Dermis lymphatic vessel endothelial cell (primary cell): ENCODE measurements at places on chromosomes 11 and 22. TPM values are rescaled to one million over a fixed set of nuclear protein-coding genes. Genes with fewer than 3 reads are reported as not detected.

The LRRC4C gene
- not detected in 2 replicates for total RNA-seq

The OR52E1 gene
- total RNA-seq, result not detected in 2 replicates

The PPP1R14B gene
- total RNA-seq, result 89.6 and 110 TPM in 2 replicates

The DRICH1 gene
- total RNA-seq, result 0.11 TPM in 1 of 2 replicates, not detected in the other

The C11orf42 gene
- total RNA-seq, result not detected in 2 replicates
